Activated naive CD8-positive, alpha-beta T cell treated with anti-CD3 and anti-CD28 coated beads for 36 hours (primary cell): ENCODE measurements at places on chromosomes 13 and 19. TPM values are rescaled to one million over a fixed set of nuclear protein-coding genes. Genes with fewer than 3 reads are reported as not detected.

The SHFL gene
- total RNA-seq, result 46.8 TPM

The ACER1 gene
- total RNA-seq, result not detected

The CALR3 gene
- total RNA-seq, result 0.16 TPM

The LIM2 gene
- not detected for total RNA-seq

The DCLK1 gene
- not detected for total RNA-seq

The TNFSF9 gene
- total RNA-seq, result 2.3 TPM

The TMEM59L gene
- not detected for total RNA-seq

The PSG3 gene
- not detected for total RNA-seq

DNA sequence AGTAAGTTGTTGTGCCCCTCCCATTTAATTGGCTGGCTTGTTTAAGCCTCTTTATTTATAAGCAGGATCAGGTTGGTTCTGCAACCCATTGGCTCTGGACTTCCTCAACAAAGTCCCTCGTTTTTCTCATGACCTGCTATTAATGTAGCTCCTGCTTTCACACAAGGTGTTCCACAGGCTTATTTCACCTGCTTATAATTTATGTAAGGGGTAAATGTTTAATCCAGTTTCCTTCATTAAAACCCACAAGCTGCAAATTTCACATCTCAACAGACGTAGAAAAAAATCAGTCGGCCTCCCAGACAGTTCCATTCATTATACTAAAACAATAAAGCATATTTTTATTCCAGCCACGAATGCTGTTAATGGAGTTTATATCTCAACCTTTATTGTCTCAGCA, 86.1 kb downstream of the TBC1D4 start:
- no peak for DNase-seq

GRCh38 chr19:55467236-55468053, 2.9 kb upstream of the C19orf85 start:
- peak; percentile 76 for DNase-seq

- no peak for DNase-seq
These were observed 1610.1 kb upstream of the PCDH20 start for GRCh38 chr13:63025741-63026140.

- DNase-seq, result no peak
These were observed 299.8 kb downstream of the TSHZ3 start for GRCh38 chr19:31049431-31049830.

- peak; percentile 75 for DNase-seq
These were observed 759 bp downstream of the PPP1R15A start for GRCh38 chr19:48872884-48873475.

GRCh38 chr13:43122791-43123190, 99.4 kb downstream of the DNAJC15 start:
- DNase-seq, result no peak

- no peak for DNase-seq
These were observed 58.3 kb upstream of the ZNF507 start for GRCh38 chr19:32287086-32287485.

DNA sequence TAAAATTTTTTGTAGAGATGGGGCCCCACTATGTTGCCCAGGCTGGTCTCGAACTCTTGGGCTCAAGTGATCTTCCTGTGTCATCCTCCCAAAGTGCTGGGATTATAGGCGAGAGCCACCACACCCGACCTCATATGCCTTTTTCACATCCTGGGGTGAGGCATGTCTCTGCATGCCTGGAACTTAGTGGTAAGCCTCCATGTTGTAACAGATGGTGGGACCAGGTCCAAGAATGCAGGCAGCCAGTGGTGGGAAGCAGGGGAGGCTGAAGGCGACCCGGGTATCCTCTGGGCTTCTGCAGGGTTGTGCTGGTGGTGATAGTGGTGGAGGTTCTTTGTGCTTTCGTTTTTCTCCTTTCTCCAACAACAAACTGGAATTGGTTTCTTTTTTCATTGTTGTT, 30.1 kb upstream of the CCDC124 start:
- DNase-seq, result no peak

DNA sequence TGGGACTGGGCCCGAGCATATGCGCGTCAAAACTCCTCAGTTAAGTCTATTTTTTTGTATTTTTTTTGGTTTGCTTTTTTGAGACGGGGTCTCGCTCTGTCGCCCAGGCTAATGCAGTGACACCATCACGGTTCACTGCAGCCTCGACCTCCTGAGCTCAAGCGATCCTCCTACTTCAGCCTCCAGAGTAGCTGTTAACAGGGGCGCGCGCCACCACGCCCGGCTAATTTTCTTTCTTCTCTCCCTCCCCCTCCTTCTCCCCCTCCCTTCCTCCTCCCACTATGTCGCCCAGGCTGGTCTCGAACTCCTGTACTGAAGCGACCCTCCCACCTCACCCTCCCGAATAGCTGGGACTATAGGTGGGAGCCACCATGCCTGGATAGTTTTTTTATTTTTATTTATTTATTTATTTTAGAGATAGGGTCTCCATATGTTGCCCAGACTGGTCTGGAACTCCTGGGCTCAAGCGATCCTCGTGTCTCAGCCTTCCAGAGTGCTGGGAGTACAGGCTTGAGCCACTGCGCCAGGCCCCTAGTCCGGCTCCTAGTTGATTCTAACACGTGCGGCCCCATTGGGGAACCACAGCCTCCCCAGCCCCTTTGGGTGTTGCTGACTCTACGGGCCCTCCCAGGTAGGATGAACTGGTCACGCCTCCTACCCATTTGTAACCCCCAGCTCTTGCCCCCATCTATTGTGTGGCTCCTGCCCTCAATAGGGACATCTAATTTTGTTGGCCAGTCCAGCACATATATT, 806 bp upstream of the ZNF837 start:
- no peak for DNase-seq

DNA sequence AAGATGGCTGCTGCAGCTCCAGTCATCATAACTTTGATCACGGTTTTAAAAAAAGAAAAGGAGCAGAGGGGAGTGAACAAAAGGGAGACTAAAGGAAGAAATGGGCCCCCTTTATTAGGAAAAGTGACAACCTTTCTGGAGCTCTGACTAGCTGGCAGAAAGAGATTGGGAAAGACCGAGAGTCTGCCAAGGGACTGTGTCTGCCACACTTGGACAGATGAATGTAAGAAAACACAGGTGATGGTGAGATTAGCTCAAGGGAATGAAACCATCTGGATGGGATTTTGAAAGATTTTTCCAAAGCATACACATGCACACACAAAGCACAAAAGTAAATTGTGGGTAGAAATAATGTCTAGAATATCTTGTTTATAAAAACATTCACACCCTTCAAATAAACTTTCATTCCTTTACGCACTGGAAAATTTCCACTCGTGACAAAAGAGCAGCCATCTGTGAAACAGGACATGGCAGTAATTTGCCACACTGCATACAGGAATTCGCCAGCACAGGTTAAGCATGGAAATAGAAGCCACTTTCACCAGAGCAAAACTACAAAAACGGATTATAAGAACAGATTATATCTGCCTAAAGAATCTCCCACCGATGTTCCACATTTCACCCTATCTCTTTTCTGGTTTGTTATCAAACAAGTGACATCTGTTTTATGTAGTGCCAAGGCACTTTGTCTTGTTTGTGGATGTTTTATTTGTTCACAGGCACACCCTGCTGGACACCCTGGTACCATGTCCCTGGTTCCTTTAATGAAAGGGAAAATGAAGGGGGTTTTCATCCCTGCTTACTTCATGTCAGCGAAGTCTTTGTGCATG, 819.5 kb downstream of the DIAPH3 start:
- no peak for DNase-seq

- DNase-seq, result no peak
These were observed 7.8 kb upstream of the LGALS16 start for GRCh38 chr19:39647918-39648317.

DNA sequence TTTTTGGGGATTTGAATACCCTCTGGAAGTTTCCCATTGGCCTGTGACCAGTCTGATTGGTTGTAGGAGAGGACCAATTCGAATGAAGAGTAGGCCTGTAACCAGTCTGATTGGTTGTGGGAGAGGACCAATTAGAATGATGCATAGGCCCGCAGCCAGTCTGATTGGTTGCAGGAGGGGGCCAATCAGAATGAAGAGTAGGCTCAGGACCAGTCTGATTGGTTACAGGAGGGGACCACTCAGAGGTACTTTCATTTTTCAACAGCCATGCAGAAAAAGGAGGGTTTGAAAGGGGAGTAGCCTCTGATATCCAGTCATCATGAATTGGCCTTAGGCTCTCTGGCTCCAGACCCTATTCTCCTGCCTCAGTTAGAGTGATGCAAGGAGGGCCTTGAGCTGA, 30.4 kb upstream of the SLC1A5 start:
- DNase-seq, result peak; percentile 24

- DNase-seq, result no peak
These were observed 123.9 kb downstream of the URI1 start for GRCh38 chr19:30065680-30066606.

GRCh38 chr13:109332506-109333499, 453.6 kb downstream of the IRS2 start:
- no peak for DNase-seq

DNA sequence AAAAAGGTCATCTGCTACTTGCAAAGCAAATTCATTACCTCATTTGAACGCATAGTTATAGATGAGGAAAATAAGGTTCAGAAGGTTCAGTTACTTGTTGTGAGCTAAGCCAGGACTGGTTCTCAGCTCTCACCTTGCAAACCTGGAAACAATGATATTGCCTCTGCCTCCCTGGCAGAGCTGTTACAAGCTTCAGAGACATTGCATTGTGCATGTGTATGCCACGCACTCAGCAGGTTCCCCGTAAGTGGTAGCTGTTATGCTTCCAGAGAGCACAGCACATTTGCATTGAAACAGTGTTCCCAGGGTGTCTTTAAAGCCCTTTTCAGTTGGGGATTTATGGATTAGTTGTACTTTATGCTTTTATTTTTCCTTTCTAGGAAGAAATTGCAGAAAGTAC, 80.6 kb downstream of the DGKH start:
- no peak for DNase-seq

DNA sequence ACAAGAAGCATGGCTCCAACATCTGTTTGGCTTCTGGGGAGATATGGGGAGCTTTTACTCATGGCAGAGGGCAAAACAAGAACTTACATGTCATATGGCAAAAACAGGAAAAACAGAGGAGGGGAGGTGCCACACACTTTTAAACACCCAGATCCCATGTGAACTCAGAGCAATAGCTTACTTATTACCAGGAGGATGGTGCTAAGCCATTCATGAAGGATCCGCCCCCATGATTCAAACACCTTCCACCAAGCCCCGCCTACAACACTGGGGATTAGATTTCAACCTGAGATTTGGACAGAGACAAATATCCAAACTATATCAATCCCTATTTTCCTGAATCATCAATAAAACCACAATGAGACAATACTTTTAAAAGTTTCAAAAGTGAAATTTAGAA, 712.1 kb downstream of the PCDH9 start:
- no peak for DNase-seq

- DNase-seq, result no peak
These were observed 530.4 kb downstream of the MYO16 start for GRCh38 chr13:109159650-109160309.

DNA sequence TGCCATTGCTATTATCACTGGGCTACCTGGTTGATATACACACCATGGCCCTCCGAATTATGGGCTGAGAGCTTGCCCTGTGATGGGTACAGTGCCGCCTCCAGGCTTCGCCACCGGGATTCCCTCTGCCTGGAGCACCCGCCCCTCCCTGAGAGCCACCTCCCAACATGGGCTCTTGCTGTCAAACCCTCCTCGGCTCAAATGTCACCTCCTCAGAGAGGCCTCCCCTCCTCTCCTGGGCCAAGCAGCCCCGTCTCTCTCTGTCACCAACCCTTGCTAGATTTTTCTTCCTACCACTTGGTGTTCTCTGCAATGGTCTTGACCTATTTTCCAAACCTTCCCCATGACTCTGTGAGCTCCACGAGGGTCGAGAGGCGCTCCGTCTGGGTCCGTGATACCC, 12.2 kb upstream of the TLE2 start:
- no peak for DNase-seq
